SK-N-SH treated with all-trans-retinoic acid at 6 μM for 48 hours (cell line): ENCODE measurements at places on chromosomes 4 and X.
A peak's percentile ranks its signal among the peaks of the same experiment; 100 is the strongest.

DNA sequence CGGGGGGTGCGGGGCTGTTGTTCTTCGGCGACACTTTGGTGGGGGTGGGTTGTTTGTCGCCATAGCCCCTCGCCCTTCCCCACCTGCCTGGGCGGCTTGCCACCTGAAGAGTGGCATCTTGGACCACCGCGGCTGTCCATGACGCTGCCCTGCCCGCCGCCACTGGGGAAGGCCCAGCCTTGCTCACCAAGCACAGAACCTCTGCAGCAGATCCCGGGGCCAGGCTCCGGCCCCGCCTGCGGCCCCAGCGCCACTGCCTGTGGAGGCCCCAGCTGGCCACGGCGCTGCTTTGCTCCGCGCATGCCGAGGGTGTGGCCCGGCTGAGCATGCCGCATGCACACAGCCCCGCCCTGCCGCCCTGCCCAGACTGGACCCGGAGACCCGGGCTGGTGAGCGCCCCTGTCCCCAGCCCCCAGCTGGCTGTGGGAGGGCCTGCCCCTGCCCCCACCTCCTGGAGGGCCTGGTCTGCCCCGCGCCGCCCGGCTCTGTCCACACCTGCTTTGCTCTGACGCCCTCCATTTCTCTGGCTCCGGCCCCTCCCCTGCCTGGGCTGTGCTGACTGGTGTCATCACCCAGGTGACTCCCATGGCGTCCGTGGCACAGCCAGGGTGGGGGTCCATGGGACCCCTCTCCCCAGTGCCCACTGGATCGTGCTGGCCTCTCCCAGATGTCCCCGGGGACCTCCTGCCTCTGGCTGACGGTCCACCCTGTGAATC lies 5.3 kb downstream of the NAT8L start:
- ATAC-seq: no peak

DNA sequence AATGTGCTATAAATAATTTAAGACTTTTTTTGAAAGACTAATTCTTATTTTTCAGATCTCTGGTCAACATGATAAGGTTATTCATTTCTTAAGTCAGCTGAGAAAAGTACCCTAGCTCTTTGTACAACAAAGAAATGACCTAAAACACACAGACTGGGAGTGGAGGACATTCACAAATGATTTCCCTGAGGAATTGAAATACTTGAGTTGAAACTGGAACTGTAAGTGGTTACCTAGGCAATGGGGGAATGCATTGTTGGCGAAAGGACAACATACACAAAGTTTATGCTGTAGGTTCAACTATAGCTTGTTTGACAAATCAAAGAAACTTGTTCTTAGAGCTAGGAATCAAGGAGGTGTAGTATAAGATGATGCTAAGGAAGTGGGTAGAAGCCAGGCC lies 915.5 kb downstream of the FAT4 start:
- no peak for ATAC-seq

GRCh38 chr4:169024762-169025161 lies 14.7 kb upstream of the CBR4 start:
- peak; percentile 96 for ATAC-seq

- ATAC-seq: no peak
Measured at GRCh38 chr4:126405369-126405982, 1090.7 kb downstream of the FAT4 start.

DNA sequence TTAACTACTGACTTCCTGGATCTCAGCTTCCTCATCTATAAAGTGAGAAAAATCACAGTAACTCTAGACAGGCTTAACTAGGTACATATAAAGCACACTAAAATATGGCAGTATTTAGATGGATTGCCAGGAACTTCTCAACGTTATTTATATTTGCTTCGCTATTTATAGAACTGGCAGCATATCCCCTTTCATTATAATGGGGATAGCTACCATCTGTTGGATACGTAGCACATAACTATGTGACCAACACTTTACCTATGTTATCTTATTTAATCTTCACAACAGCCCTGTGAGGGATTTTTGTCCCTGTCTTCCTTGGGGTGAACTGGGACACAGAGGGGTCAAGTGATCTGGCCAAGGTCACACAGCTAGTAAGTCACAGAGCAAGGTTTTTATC lies 64.6 kb downstream of the ENPEP start:
- no peak for ATAC-seq

- ATAC-seq: peak; percentile 42
Measured at GRCh38 chrX:153723351-153724251, 586 bp downstream of the BCAP31 start.

DNA sequence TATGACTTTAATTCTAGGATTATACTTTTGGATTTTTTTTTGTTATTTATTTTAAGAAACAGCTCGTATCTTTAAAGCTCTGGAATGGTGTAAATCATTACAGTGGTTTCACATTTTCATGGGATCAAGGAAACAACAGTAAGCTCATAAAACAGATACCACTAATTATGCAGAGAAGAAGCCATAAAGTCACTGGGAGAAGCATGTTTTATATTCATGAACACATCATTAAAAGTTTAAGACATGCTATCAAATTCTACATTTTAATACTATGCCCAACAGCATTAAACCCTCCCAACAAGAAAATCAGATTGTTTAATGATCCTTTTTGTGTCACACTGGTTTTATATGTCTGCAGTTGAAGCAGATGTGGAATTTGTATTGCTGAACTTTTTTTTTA lies 149.9 kb downstream of the FBXO8 start:
- ATAC-seq: no peak

GRCh38 chr4:39942507-39942906 lies 35.2 kb downstream of the PDS5A start:
- ATAC-seq: no peak

GRCh38 chr4:134911941-134912340 lies 710.4 kb upstream of the PABPC4L start:
- no peak for ATAC-seq

GRCh38 chrX:6667048-6667768 lies 132.3 kb upstream of the VCX3A start:
- ATAC-seq: no peak

- ATAC-seq: no peak
Measured at GRCh38 chrX:147693511-147693910, 218.2 kb upstream of the FMR1 start.

GRCh38 chrX:134315866-134316265 lies 78.9 kb downstream of the CCDC160 start:
- no peak for ATAC-seq

DNA sequence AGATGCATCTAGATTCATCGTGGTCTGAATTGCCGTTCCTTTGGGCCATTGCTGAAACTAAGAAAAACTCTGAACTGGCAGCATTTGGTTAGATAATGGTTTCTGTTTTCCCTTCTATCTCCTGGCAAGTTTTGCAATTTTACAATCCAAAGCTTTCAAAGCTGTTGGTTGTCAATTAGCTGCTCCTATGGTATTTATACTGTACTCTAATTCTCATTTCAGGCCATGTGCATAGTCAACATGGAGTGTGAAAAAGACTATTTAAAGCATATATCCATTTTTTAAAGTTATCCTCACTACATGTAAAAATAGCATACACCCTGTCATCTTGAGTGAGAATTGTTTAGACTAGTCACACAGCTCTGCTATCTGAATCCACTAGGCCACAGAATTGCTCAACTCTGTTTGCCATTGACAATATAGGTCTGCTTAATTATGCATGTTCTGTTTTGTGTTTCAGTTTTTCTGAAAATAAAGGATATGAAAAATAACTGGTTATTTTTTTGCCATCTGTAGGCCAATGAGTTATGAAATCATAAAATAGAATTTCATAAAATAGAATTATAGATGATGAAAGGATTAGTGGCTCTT lies 27.7 kb upstream of the TEC start:
- ATAC-seq: no peak

- no peak for ATAC-seq
Measured at GRCh38 chrX:37787423-37787869, 7.6 kb downstream of the CYBB start.

DNA sequence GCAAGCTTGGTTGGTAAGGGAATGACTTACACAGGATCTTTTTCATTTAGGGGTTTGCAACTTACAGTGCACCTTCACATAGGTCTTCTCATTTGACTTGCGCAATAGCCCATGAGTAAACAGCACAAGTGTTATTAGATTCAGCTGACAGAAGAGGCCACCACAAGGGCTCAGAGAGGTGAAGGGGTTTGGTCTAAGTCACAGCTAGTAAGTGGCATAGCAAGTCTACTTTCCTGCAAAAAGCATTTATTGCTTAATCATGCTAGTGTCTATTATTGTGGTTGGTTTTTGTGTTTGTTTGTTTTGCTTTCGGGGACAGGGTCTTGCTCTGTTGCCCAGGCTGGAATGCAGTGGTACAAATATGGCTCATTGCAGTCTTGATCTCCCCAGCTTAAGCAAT lies 83.3 kb downstream of the SPRY1 start:
- no peak for ATAC-seq

GRCh38 chrX:65750674-65751469 lies 83.4 kb downstream of the MSN start:
- ATAC-seq: no peak

DNA sequence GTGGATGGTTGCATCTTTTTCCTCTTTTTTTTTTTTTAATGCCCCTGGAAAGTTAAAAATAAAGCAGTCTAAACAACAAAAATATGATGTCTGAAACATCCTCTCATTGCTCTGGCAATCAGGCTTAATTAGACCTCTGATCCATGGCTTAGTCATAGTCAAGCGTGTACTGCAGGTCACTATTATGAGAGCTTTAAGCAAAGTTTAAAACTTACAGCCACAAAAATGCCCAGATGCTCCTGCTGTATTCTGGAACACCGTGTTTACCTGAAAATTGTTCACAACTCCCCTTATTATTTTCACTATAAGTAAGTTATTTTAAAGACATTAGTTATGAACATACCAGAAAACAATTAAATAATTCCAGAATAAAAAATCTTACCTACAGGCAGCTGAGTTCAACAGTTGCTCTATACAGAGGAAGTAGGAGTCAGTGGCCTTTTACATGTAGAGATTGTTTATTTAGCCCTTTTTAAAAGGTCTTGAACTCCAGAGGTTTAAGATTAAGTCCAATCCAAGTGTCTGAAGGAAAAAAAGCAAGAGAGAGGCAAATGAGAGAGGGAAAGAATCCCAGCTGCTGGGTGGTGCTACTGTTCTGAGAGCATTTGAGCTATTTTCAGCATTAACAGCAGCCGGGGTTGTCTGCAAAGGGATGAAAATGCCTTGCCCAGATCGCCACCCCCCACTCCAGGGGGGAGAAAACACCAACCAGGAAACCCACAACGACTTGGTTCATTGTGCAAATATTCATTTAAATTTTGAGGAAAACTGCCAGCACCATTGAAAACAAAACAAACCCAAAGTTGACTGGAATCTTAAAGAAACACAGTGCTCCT lies 36.9 kb downstream of the SORBS2 start:
- peak; percentile 87 for ATAC-seq

DNA sequence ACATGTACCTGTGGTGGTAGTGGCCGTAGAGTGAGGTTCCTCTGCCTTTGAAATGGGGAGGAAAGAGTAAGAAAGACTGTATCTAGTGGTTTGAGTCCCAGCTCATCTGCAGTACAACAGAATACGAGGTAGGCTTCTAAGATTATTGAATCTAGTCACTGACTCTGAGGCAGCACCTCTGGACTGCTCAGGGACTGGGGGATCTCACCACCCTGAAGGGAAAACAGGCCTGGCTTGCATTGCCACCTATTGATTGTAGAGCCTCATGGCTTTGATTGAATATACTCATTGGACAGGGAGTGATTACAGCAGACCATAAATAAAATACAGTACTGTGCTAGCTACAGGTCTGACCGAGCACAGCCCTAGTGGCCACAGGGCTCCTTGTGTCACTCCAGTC lies 50.5 kb downstream of the GPR174 start:
- ATAC-seq: no peak

GRCh38 chr4:185782523-185782922 lies 29.5 kb downstream of the SORBS2 start:
- ATAC-seq: peak; percentile 25; the same call in 1 of the 3 replicates

DNA sequence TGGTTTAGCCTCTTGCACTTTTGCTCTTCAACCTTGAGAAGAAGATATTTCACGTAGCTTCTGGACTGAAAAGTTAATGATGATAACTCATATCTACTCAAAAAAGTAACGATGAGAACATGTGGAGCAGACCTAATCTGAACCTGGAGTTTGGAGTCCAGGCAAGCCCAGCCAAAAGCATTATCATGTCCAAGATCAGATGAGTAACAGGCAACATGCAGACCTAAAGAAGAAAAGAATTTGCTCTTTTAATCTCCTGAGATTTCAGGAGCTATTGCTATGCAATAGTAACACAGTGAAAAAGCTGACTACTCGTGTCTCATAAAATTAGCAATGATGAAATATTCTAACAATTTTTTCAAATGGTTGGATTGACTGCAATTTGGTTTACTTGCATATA lies 21.8 kb upstream of the PPA2 start:
- no peak for ATAC-seq

DNA sequence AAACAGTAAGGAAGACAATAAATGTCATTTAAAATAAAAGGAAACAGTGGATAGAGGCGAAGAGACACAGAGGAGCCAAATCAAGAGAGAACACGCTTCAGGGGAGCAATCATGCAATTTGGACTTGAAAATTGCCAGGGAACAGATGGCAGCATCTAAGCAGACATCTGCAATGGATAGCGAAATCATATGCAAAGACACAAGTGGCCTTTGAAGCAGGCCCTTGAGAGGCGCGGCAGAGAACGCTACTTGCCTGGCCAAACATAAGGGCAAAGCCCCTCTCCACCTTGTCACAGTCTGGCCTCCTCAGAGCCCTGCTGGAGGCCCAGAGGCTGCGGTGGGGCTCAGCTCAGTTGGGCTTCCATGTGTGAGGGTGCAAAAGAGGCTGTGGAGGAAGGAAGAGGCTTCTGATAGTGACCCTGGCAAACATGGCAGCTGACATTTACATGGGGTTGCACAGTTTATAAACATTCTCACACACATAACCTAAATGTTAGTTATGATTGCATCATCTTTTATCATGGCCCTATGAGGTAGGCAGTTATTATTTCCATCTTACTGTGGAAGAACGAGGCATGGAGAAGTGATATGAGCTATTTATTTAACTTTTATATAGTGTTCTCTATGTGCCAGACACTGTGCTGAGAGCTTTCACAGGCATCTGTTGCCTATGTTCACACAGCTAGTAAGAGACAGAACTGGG lies 18.3 kb downstream of the ADGRG4 start:
- no peak for ATAC-seq

DNA sequence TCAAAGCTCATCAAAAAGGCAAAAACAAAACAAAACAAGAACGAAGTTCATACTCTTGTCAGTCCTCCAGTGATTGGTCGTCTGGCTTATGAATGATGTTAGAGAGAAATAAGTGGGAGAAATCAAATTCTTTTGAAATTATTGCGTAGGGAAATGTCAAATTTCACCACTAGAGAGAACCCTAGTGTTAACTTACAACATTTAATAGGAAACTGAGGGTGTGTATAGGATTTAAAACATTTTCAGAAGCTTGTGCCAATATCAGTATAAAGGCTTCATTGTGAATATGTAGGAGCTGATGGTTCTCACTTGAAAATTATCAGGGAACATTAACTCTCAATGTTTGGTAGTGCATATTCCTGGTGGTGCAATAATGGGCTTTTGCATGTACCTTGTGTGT lies 17.4 kb downstream of the ADH6 start:
- no peak for ATAC-seq

DNA sequence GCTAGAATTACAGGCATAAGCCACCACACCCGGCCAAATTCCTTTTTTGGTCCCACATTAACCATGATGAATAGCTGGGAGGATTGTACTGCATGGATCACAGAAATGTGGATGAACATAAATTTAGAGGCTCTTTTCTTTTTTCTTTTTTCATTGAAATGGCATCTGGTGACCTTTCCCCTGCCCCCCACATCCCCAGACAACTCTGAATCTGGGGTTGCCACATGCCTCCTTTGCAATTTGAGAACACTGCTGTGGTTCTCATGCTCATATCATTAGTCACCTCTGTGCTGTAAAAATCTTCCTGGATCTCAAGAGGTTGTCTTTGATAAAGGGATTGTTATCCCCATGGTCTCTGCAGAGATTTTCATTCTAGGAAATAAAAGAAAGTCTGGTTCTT lies 22.8 kb upstream of the FMR1NB start:
- ATAC-seq: peak; percentile 61; the same call in 2 of the 3 replicates
